Osteoblast (primary cell): ENCODE measurements at places on chromosomes 12 and 14. TPM values are rescaled to one million over a fixed set of nuclear protein-coding genes. Genes with fewer than 3 reads are reported as not detected.

GRCh38 chr12:114903083-114903691, 219.2 kb upstream of the TBX3 start:
- H3K36me3 ChIP-seq, result no peaks in the 10 kb centered on the region
- DNase-seq, result no peak
- no peaks in the 10 kb centered on the region for H3K27me3 ChIP-seq
- H3K4me1 ChIP-seq, result peaks cover 25% of the 10 kb centered on the region

GRCh38 chr12:82981150-82981549, 294.4 kb downstream of the TMTC2 start:
- DNase-seq, result no peak
- H3K27ac ChIP-seq, result no peak overlapping the region
- no peaks in the 10 kb centered on the region for H3K36me3 ChIP-seq
- H3K4me3 ChIP-seq, result no peak overlapping the region
- H3K27me3 ChIP-seq, result no peaks in the 10 kb centered on the region
- H3K4me1 ChIP-seq, result no peaks in the 10 kb centered on the region

The GYS2 gene
- not detected in 2 replicates for total RNA-seq

The CAPS2 gene
- total RNA-seq, result 10.5 and 18.9 TPM in 2 replicates
